ENCODE measurements at places on chromosomes 3 and 15.

DNA sequence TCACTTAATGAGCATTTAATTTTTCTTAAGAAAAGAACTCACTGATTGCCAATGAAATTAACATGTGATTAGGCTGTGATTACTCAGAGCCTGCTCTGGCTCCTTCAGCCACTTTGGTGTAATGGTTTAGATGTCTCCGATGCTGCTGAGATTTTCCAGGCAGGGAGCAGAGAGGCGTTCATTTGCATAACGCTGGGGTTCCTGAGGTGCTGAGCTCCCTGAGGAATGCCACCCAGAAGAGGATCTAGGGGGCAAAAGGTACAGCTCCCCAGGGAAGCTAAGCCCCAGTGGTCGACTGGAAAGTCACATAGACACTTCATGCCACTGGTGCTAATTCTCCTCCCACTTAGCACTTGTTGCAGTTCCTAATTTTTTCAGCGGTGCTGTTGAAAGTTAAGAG is 119.5 kb downstream of the USP13 start:
- DNase-seq: no peak

GRCh38 chr3:186529201-186529999 is 14.8 kb downstream of the CRYGS start:
- DNase-seq: no peak

GRCh38 chr3:108018552-108018951 is 72.3 kb downstream of the CD47 start:
- DNase-seq: no peak

DNA sequence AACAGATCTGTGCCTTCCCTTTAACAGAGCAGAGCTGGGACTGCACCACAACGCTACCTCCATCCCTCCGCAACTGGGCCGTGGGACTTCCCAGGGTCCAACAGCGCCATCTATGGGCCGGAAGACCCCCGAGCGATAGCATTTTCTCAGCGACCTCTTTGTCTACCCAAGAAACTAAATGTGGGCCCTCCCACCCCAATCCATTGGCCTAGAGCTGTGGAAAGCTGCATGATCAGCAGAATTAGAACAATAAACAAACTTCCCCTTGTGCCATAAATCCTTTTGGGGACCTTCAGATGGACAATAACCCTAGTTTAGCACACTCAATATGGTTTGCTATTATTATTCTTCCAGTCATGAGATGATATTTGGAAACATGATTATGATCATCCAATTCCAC is 74.8 kb upstream of the NTRK3 start:
- DNase-seq: peak; percentile 69

DNA sequence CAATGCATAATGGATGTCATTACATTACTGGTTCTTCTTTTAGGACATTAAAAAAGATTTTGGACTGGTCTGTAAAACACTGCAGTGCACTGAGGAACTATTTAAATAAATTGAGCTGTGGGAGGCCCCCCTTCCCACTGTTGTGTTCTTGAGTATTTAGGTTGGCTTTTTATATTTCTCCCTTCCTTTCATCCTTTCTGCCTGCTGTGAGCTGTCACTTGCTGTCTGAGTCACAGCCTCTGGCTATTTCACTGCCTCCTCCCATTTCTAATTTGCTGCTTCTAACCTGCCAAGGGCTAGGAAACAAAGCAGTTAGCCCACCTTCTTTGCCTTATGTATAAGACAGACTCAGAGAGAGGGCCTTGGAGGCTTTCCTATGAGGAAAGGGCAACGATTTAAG is 89.0 kb upstream of the FNDC3B start:
- DNase-seq: no peak

DNA sequence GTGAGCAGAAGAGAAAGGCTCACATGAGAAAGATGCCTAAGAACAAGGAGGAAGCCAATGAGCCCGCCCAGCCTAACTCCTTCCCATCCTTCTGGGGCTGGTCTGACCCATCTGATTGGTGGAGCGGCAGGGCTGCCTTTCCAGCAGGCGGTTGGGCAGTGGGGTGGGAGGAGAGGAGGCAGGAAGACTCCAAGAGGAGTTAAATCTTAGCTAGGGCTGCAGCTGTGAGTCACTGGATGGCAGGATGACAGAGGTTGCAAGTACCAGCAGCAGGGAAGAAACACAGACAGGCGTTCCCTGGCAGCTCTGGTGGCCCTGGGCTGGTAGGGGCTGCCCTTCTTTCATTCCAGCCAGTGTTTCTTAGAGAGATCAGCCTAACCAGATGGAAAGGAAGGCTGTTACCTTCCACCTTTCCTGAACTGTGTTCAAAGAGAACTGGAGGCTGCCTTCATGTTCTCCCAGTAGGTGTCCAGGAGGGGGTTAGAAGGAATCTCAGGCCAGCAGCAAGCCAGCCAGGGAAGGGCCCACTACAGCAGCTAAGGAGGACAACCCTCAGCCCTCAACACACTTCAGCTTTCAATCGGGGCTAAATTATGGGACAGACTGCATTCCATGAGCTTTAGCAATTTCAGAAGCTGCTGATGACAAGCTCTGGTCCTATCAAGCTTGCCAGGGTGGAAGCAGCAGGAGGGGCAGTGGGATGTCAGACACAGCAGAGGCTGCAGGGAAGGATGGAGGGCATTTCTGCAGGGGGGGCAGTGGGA is 50.3 kb downstream of the CHSY1 start:
- DNase-seq: no peak

GRCh38 chr3:14857506-14857905 is 38.7 kb downstream of the FGD5 start:
- no peak for DNase-seq

GRCh38 chr3:87949879-87950208 is 109.0 kb downstream of the CGGBP1 start:
- no peak for DNase-seq

DNA sequence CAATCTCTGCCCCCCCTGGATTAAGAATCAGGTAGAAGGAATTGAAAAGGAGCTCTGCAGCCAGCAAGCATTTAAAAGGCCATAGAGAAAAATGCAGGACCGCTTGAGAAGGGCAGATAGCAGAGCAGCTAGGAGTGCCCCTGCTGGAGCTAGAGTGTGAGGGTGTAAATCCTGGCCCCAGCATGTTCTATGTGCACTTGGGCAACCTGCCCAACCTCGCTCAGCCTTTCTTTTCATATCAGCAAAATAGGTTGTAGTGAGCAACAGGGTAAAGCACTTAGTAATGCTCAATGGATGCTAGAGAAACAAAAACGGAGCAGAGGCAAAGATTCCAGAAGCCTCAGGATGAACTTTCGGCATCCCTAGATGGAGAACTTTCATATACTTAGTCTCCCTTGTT is 25.0 kb upstream of the THBS1 start:
- no peak for DNase-seq

- DNase-seq: no peak
Measured at GRCh38 chr3:168990621-168991020, 672.9 kb downstream of the MECOM start.

DNA sequence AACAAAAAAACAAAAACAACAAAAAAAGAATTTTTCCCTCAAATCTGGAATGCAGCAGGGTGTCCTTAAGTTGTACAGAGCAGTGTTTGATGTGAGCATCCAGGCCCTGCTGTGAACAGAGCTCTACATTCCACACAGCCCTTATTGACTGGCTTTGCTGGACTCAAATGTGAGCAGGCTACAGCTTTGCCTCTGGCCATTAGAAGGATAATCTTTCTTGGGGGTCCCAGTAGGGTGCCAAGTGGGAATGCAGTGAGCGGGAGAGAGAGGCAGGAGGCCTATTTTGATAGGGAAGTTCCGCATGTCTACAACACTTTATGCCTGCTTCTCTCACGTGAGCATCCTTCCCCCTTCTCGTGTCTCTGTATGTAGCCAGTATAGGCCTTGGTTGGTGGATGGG is 34.4 kb upstream of the TPRG1 start:
- DNase-seq: no peak

DNA sequence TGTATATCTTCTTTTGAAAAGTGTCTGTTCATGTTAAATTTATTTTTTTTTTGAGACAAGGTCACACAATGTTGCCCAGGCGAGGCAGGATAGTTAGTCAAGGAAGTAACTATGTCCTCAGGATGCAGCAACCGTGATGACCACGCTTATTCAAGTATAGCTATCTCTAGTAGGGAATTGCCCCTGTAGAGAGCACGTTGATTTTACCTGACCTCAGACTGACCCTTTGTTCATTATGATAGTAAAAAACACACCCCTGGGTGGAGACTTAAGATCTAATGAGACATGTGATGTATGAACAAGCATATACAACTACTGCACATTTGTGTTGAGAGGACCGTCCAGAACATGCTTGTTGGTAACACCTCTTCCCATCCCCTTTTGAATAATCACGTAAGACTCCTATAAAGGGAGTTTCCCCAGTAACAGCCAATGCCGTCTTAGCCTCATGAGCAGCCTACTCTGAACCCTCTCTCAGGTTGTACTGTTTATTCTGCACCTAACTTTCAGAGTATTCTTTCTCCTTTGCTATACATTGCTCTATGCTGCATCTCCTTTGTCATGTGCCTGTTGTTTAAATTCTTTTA is 32.9 kb downstream of the ZNF621 start:
- no peak for DNase-seq

GRCh38 chr15:90232941-90233386 is 777 bp downstream of the CIB1 start:
- no peak for DNase-seq

- DNase-seq: no peak
Measured at GRCh38 chr3:75334299-75334698, 329.8 kb upstream of the FRG2C start.

- no peak for DNase-seq
Measured at GRCh38 chr15:85527895-85528294, 147.5 kb downstream of the AKAP13 start.

DNA sequence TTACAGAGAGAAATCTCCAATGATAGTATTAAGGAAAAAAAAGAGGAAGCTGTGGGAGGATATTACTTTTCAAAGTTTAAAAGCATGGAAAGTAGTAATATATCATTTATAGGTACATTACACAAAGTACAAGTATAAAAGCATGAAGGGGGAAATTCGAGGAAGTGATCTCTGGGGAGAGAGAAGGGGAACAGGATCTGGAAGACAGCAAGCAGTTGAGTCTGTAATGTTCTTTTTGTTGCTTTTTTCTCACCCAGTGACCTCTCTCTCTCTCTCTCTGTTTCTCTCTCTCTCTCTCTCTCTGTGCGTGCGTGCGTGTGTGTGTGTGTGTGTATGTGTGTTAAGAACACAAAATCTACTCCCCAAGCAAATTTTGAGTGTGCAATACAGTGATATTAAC is 10.2 kb downstream of the C3orf20 start:
- no peak for DNase-seq

- DNase-seq: no peak
Measured at GRCh38 chr3:100913870-100914648, 79.2 kb downstream of the ABI3BP start.

DNA sequence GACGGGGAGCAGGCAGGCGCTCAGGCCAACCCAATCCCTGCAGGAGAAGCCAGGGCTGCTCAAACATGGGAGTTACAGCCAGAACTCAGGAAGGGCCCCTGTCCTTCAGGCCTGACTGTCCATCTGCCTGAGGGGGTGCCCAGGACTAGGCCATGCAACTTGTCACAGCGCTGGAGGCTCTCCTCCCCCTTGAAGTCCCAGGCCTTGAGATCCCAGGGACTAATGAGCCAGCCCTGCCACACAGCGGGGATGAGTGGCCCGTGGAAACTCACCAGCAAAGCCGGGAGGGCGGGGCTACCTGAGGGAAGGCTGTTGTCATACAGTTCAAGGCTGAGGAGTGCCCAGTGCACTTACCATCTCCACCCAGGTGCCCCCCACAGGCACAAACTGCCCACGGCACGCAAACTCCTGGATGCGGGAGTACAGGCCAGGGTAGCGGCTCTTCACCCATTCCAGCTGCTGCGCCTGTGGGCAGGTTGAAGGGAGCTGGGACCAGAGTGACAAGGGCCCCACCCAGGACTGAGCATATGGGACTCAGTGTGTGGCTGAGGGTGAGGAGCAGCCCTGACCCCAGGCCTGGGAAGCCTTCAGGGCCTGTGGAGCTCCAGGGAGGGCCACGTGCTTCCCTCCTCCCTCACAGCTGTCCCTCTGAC is 6.3 kb downstream of the MAN2C1 start:
- no peak for DNase-seq

DNA sequence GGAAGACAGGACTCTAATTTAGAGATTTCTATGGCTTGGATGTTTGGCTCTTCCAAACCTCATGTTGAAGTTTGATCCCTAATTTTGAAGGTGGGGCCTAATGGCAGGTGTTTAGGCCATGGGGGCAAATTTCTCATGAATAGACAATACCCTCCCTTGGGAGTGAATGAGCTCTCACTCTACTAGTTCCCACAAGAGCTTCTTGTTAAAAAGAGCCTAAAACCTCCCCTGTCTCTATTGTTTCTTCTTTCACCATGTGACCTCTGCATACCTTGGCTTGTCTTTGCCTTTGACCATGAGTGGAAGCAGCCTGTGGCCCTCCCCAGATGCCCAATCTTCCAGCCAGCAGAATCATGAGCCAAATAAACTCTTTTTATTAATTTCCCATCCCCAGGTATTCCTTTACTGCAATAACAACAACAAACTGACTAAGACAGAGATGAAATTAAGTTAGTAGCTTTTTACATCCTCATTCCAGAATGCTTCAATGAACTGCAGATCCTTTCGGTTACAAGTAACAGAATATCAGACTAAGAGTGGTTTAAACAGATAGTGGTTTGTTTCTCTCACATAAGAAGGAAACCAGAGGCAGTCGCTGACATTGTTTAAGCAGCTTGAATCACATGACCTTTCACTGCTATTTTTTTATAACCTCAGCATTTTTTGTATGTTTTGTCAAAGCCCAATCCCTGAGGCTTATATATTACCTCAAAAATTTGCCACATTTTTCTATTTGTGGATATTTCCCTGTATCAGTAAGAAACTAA is 1013.3 kb upstream of the SEMA6D start:
- no peak for DNase-seq
